ENCODE measurements at places on chromosomes 1 and 21.

DNA sequence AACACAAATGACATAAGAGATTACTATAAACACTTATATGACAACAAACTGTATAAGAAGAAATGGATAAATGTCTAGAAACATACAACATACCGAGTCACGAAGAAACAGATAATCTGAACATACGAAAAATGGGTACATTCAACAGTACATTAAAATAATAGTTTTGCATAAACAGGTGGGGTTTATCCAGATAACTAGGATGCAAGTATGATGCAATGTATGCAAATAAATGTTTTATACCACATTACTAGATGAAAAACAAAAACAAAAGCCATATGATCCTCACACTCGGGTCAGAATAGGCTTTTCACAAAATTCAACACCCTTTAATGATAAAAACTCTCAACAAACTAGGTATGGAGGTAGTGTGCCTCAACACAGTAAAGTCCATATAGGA, 1585.7 kb downstream of the BRINP3 start:
- no peak for DNase-seq

- peak; percentile 79 for DNase-seq
Measured at GRCh38 chr1:33367485-33368405, 46.8 kb upstream of the A3GALT2 start.

DNA sequence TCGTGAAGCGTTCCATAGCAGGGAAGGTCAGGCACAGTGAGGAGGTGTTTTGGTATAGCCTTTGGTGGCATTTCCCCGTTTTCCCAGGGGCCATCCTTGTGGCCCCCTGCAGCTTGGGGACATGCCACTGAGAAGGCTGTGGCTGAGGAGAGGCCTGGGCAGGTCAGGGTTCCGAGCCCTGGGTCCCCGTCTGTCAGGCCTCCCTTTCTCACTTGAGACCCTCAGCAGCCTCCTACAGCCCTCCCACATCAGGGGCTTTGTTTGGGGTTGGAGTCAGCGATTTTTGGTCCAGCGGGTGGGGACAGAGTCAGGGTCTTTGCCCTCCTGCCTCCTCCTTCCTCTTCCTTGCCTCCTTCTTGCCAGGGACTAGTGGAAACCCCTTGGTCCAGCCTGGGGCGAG, 22.2 kb downstream of the LDLRAP1 start:
- no peak for DNase-seq

- DNase-seq, result no peak
Measured at GRCh38 chr1:155967341-155968050, 10.9 kb downstream of the ARHGEF2 start.

DNA sequence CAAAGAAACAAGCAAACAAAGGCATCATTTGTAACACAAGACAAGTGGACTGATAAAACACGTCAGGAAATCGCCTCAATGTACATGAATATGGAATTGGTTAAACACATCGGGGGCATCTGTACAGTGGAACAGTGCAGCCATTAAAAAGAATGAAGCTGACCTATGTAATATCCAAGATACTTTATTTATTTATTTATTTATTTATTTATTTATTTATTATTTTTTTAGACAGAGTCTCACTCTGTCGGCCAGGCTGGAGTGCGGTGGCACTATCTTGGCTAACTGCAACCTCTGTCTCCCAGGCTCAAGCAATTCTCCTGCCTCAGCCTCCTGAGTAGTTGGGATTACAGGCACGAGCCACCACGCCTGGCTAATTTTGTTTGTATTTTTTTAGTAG, 75.4 kb upstream of the SLC45A1 start:
- no peak for DNase-seq

DNA sequence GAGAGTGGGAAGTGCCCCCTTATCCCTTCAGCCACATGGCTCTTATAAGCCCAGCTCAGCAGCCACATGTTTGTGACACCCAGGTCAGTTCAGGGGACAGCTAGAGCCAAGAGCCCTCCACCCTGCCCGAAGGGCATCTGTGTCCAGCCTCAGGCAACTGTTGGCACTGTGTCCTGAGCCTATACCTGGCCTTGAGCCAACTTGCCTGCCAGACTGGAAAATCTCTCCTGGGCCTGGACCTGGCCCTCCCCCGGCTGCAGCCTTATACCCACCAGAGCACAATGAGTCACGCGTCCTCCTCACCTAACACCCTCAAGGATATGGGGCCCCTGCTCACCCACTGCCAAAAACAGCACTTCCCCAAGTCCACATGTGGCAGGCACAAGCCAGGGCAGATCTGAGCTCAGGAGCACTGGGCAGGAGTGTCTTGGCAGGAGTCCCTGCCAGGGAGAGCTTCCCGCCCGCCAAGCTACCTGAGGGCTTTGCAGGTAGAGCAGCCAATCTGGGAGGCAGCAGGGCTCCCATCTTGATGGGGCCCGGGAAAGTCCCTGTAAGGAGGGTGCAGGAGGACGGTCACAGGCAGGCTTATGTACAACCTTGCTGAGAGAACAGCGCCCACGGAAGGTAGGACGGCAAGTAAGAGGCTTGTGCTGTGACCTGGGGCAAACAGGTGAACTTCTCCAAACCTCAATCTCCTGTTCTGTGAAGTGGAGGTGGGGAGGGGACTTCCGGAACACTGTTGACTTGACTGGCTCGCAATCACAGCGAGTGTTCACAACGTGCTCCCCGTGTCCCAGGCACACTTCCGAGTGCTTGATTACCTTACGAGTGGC, 19.8 kb upstream of the HSPG2 start:
- DNase-seq, result peak; percentile 13

DNA sequence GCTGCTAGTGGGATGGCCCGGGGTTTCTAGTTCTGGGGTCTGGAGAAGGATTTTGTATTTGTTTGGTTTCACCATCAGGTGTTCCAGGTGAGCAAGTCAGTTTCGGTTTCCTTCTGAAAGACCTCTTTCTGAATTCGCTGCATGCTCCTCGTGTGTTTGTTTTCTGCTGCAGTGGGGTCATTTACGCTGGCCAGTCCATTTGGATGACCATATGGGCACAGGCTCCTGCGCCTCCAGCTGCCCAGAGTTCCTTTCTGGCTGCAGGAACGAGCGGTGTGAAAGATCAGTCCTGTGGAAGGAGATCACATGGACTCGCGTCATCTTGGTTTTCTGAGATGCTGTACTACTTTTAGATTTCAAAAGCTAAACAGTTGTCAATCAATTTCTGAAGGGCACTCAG, 83.7 kb upstream of the GCLM start:
- DNase-seq, result no peak

DNA sequence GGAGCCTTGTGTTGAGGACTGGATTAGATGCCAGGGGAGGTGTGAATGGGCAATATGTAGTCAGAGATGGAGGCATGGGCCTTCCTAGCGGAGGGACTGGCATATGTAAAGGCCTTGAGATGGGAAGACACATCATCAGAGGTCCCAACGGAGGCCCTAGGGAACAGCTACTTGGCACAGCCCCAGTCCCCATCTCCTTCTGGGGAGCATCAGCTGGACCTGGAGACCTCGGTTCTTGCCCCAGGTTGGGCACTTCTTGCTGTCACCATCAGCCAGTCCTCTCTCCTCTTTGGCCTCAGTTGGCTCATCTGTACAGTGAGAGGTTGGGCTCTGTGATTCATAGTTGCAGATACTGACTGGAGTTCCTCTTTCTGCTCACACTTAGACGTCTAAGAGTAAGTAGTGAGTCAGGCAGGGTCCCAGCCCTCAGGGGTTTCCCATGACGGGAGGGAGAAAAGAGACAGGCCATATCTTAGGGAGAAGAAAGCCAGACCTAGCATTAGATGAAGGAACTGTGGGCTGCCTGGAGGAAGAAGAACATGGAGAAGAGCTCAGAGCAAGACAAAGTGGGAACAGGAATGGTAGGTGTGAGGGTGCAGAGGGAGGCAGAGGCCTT, 3.4 kb upstream of the MARCKSL1 start:
- no peak for DNase-seq

GRCh38 chr1:53343831-53344668, 16.2 kb upstream of the LRP8 start:
- DNase-seq, result no peak

DNA sequence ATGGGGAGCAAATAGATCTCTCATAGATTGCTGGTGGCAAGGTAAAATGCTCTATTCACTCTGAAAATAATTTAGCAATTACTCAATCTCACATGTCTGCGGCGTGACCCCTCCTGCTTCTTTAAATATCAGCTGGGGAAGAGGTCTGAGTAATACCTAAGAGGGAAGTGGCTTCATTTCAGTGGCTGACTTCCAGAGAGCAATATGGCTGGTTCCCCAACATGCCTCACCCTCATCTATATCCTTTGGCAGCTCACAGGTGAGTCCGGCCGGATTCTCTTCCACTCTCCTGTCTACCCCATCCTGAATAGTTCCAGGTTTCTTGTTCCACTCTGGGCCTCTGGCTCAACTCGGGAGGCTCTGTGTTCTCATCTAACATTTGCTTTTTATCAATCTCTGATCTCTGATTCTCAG, at the start of gene SLAMF7:
SLAMF7 (plus strand) TSS at position 150 of the 414 bp plus-strand sequence; CDS start at position 205, 55 bp downstream.
- no peak for DNase-seq

DNA sequence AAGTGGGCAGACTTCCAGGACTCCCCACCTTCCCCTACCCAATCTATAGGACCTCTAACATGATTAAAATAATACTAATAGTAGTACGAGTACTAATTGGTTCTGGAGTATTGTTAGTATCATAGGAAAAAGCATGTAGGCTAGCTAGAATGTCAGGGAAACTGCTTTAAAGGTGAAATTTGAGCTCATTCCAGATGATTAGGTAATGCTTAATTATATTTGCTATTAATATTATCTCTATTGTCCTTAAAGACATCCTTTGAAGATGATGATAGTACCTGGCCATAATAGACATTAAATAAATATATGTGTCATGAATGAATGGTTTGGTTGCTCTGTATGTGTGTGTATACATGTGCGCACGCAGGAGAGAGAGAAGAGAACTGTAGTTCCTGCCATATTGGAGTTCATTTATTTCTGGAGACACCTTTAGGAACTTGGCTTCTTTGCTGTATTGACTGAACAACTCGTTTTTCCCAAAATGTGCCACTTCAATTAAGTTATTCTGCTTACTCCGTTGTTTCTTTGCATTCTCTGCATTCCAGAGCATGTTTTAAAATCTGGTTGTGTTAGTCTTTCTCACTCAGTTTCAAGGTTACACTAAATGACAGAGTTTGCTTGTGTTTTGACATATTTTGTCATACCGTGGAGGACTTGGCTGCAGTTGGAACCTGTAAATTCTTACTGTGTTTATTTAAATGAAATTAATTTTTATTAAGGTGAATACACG, 117.1 kb downstream of the OSBPL9 start:
- no peak for DNase-seq

DNA sequence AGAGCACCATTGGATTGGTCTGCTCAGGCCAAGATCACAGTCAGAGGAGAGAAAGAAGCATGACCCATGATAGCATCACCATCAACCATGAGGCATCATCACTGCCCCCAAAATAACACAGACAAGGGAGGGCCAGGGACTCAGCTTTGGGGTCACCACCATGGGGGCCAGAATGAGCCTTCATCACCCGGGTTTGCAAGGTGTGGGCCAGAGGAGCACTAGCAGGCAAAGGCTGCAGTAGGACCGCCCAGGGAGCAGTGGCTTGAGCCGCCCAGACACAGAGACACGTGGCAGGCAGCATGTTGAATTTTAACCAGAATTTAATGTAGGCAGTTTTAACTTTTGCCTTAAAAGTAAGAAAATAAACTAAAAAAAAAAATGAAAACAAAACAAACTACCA, 53.7 kb upstream of the TMPRSS2 start:
- no peak for DNase-seq

GRCh38 chr1:3767328-3767925, 5.1 kb upstream of the SMIM1 start:
- DNase-seq, result no peak

DNA sequence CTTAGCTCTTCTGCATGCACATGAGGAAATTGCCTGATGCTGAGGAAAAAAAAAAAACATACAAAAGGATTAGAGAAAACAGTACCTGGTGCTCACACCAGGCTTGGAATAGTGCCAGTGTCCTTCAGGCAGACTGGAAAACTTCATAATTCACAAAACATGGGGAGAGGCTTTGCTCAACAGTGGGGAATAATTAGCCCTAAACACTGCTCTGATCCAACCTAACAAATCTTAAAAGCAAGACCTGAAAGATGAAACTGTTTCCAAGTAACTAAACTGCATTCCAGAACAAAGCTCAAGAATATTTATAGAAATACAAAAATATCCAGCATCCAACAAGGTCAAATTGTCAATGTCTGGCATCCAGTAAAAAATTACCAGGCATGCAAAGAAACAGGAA, 124.8 kb downstream of the AK5 start:
- DNase-seq, result no peak

DNA sequence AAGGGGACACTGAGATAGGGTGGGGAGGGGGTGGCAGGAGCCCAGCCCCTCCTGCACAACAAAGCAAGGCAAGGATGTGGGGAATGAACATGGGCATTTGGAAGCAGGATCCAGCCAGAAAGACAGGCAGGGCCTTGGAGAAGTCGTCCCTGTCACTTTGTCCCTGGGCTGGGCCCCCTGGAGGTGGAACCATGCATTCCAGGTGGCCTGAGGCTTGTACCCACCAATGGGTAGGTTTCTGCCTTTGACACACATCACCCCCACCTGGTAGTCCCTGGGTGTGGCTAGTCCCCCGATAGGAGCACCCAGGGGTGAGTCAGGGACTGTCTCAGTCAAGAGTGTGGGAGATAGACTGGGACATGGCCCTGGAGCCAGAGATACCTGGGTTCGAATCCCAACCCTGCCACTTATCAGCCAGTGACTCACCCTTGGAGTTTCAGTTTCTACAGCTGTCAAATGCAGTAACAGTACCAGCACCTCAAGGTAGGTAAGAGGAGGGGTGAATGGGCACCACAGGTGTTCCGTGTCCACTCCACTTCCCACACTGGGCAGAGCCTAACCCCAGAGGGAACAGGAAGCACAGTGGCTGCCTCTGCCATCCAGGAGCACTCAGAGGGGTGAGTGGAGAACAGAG, 10.0 kb downstream of the PLA2G2D start:
- no peak for DNase-seq

DNA sequence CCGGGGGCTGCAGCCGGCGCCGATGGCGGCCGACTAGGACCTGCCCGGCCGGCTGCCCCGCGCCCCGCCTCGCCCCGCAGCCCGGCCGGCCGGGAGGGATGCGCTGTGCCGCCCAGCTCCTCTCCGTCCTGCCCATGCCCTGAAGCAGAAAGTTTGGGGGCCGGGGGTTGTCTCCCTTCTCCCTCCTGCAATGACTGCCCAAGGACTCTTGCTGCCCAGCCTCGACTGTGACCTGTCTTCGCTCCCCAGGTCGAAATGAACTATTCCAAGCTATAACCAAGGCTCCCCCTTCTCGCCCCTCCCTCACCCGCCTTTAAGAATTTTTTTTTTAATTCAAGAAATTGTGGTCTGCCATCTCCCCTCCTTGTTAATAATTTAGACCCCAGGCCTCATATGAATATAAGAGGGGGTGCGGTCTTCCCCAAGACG, 361 bp downstream of the TMCC2 start:
- no peak for DNase-seq

DNA sequence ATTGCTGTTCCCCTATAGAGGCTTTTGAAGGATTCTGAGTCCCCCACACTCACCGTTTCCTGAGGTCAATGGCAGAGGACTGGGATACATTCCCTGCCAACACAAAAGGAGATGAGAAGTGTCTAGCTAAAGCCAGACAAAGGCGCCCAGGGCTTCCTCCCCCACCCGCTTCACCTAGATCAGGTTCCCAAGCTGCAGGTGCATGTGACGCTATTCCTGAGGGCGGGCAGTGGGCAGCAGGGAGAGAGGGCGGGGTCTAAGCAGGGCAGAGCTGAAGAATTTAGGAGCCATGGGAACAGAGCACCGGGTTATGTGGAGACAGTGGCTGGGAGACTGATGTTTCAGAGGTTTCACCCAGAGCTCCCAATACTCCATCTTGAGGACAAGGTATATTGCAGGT, 6.0 kb upstream of the ARHGEF2 start:
- DNase-seq, result no peak

- DNase-seq, result no peak
Measured at GRCh38 chr1:158112994-158113758, 67.5 kb upstream of the CD1D start.
